Fibroblast of skin of right quadriceps (primary cell): ENCODE measurements at places on chromosomes 5 and 9.

- no peak for DNase-seq
These were observed 95.1 kb downstream of the IQGAP2 start for GRCh38 chr5:76497986-76498717.

DNA sequence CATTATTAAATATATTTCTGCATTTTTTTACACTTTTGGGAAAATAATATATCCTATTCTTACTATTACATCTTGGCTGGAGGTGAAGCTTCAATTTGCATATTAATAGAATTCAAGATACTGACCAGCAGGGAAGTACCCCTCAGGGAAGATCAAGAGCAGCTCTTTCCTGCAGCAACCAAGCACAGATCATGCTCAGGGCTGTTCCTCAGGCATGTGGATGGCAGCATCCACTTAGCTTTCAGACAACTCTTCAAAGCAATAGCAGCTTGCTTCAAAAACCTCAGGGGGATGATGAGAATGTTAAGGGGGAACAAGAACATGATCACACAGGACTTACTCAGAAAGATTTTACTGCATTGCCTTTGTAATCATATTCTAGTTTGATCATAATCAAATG lies 731.8 kb downstream of the SEMA5A start:
- DNase-seq: no peak

- DNase-seq: no peak
These were observed 73.5 kb upstream of the LRRTM2 start for GRCh38 chr5:138948471-138949222.

GRCh38 chr9:95481000-95481399 lies 35.8 kb downstream of the PTCH1 start:
- no peak for DNase-seq

- peak; percentile 65 for DNase-seq
These were observed 20.6 kb downstream of the SLC38A9 start for GRCh38 chr5:55691265-55692105.

GRCh38 chr5:67118050-67118620 lies 78.5 kb downstream of the CD180 start:
- no peak for DNase-seq

- DNase-seq: peak; percentile 4
These were observed 40.3 kb upstream of the NAA35 start for GRCh38 chr9:85900504-85901201.

GRCh38 chr5:74761241-74761640 lies 5.7 kb downstream of the GFM2 start:
- DNase-seq: no peak
